ENCODE measurements at places on chromosomes 6 and 20. TPM values are rescaled to one million over a fixed set of nuclear protein-coding genes. Genes with fewer than 3 reads are reported as not detected.

PRDM1 gene
- total RNA-seq, result 7.7 TPM

APOM gene
- total RNA-seq, result 2.9 TPM

HTR1E gene
- total RNA-seq, result not detected

ULBP1 gene
- 0.77 TPM for total RNA-seq

TRIM10 gene
- total RNA-seq, result not detected

CCN6 gene
- not detected for total RNA-seq

NANP gene
- total RNA-seq, result 6.0 TPM

LRFN2 gene
- total RNA-seq, result not detected

NCOA7 gene
- 10.4 TPM for total RNA-seq

EGFL8 gene
- 1.8 TPM for total RNA-seq

RFX6 gene
- not detected for total RNA-seq

All from A549 treated with Hydrocortisone at 1 μM for 4 hours (cell line).